Sigmoid colon (tissue), 7 donors: ENCODE measurements at places on chromosomes 1 and 21. TPM values are rescaled to one million over a fixed set of nuclear protein-coding genes. Genes with fewer than 3 reads are reported as not detected.

- DNase-seq = no peak
Observed at GRCh38 chr1:7293702-7294629, 477.1 kb upstream of the VAMP3 start.

OPRD1 gene
- total RNA-seq = under 0.01 TPM

DNA sequence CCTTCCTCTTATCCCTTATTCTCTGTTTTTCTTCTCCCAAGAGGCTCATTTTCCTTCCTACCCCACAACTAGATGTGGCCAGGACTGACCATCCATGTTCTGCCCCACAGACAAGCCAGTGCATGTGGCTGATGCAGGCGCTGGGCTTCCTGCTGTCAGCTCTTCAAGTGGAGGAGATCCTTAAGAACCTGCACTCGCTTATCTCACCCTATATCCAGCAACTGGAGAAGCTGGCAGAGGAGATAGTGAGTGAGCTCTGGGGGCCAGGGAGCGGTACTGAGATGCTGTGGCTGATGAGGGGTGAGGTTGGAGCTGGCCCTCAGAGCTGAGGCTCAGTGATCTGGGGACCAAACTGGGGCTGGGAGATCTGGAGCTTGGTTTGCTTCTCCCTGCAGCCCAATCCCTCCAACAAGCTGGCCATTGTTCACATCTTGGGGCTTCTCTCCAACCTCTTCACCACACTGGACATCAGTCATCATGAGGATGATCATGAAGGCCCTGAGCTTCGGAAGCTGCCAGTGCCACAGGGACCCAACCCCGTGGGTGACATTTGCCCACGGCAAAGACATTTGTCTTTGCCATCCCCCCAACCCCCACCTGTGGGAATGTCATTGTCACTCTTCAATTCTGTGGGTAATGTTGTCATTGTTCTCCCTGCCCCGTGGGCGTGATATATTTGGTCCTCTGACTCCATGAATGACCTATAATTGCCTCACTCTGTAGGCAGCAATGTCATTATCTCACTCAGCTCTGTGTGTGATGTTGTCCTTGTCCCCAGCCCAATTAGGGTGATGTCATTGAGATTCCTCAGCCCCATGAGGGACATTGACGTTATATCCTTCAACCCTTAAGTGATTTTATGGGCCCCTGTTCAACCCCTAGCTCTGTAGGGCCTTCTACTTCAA lies 11.2 kb upstream of the DPH2 start:
- no peak for DNase-seq

POLR3GL gene
- total RNA-seq = 23.1 TPM

DNA sequence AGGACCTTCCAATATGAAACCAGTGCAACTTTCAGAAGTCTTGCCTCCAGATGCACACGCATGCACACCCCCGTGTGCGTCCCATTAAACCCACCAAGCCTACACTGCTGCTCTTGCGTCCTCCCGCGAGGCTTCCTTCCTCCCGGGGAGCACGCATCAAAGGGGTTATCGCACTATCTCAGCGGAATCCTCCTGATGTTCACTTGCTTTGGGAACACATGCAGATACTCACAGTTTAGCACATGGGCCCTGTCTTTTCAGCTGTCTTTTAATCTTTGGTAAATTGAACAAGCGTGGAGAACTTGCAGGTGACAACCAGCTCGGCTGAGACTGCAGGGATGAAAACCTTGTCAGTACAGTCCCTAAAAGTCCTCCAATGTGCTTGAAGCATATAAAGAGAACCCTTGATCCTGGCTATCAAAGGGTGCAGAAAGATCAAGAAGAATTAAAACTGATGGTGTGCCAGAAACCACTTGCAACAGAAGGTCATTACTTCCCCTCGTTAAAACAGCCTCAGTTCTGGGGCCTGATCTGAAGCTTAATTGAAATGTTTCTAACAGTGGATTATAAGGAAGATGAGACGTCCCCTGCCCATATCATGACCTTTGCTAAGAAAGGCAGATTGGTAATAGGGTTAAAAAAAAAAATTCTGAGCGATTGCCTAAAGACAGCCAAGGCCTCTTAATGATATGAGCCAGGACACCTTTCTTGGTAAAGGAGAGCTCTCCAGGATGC lies 149.4 kb upstream of the LMO4 start:
- DNase-seq = no peak

ETV3L gene
- not detected for total RNA-seq

CFAP74 gene
- 0.27 TPM for total RNA-seq

- DNase-seq = peak; percentile 66
Observed at GRCh38 chr21:44618504-44618903, 6.6 kb downstream of the KRTAP10-8 start.

CD34 gene
- total RNA-seq = 15.9 TPM

DNA sequence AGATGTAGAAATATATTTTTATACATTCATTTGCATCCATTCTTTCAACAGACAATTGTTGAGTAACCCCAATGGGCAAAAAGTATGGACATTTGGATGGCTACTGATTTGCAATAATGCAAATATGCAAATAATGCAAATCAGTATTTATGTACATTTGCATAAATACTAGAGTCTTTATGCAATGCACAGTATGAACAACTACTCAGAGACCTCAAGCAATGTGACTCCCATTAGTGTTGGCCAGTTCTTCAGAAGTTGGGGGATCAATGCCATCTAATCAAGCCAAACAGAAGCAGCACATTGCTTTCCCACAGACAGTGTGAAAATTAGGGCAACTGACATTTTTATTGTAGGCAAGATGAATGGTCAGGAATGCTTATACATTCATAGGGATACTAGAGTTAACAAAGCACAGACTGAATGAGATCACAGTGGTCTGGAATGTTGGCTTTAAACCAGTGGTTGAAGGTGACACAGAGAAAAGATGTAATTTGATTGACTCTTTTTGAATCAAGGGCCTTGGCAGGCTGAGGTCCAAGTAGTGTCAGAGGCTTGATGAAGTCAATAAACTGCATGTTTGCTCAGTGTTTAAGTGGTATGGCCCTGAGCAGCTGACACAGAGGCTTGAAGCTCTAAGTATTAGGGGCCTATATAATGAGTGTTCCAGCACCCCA lies 256.6 kb downstream of the CTH start:
- DNase-seq = no peak
